ENCODE measurements at places on chromosomes 7 and 10.

- no peak for DNase-seq
These were observed 26.6 kb upstream of the PLXDC2 start for GRCh38 chr10:19789607-19790006.

DNA sequence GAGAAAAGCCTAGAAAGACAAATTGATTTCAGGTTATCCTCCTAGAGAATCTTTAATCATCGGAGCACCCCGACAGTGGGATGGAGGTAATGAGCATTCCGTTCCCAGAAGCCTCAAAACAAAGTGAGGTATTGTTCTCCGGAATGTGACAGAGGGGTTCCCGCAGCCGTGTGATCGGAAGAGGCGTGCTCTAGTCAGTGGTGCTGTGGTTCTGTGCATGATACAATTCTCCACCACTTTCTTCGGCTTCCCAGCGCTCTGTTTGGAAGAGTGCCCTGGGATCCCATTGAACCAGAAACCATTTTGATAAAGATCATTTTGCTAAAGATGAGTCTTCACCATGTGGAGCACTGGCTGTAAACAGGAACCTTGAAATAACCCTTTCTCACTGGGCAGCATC, 434.6 kb downstream of the PAXIP1 start:
- DNase-seq: no peak

DNA sequence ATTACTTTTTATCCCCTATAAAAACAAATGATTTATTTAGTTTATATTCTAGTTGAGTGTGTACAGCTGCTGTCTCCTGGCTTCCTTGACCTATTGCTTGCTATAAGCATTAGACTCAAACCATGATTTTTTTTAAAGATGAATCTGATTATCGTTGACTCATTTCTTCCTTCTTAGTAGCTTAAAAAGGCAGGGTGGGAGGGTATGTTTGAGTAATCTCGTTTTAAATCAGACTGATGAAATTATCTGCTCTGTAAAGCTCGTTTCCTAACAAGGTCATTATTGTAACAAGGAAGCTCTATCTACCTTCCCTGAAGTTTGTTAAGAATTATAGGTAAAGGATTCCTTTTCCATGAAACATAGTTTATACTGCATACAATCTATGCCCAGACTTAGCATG, 276.3 kb upstream of the KCND2 start:
- DNase-seq: no peak

DNA sequence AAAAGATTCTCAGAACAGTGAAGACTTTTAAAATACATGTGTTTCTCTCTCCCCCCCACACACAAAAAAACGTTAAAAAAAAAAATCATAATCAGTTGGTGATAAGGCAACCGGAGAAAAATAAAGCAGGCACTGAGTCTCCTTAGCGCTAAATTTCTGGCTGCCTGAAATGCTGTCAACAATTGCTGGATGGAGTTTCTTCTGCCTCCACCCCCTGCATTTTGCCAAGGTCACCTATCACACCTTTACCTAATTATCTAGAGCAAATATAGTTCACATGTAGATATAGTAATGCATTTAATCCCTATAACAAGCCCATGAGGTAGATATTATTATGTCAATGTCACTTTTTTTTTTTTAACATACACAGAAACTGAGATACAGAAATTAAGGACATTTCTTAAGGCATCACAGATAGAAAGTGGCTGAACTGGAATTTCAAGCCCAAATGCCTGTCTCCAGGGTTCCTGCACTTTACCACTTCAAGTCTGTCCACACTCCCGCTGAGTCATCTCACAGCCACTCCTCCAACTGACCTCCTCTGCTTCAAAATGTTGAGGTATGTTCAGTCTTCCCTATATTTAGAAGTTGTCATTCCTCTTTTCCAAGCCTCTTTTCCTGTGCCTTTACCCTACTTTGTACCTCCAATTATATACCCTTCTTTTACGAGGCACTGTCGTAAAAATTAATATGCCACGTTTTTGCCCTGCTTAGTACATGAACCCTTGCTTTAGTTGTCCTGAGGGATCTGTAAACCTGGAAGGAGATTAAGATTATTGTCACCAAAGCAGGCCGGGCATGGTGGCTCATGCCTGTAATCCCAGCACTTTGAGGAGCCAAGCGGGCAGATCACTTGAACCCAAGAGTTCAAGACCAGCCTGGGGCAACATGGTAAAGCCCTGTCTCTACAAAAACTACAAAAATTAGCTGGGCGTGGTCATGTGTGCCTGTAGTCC, 72.8 kb upstream of the MPP7 start:
- no peak for DNase-seq

- no peak for DNase-seq
These were observed 18.0 kb upstream of the LYZL1 start for GRCh38 chr10:29270883-29271282.

- DNase-seq: no peak
These were observed 54.6 kb downstream of the HACD1 start for GRCh38 chr10:17562614-17563013.

- DNase-seq: no peak
These were observed 235.0 kb downstream of the FANK1 start for GRCh38 chr10:126131341-126131740.

All from GM18507 (cell line).